GOT3 (cell line): ENCODE measurements at places on chromosomes 16 and 17.

DNA sequence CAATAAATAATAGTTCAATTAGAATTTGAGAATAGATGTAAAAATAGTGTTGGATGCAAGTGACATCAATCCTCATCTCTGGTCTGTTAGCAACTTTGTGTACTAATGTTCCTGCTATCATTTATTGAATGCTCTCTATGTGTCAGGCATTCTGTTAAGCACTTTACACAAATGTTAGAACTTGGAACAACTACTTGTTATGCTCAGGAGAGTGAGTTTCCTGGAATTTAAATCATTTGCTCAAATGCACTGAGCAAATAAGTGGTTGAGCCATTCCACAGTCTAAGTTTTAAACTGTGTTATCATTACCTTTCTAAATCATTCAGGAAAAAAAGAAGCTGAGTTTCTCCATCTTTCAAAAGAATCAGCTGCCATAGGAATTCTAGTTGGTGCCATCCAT is 1327.3 kb upstream of the GOT2 start:
- no peak for DNase-seq

DNA sequence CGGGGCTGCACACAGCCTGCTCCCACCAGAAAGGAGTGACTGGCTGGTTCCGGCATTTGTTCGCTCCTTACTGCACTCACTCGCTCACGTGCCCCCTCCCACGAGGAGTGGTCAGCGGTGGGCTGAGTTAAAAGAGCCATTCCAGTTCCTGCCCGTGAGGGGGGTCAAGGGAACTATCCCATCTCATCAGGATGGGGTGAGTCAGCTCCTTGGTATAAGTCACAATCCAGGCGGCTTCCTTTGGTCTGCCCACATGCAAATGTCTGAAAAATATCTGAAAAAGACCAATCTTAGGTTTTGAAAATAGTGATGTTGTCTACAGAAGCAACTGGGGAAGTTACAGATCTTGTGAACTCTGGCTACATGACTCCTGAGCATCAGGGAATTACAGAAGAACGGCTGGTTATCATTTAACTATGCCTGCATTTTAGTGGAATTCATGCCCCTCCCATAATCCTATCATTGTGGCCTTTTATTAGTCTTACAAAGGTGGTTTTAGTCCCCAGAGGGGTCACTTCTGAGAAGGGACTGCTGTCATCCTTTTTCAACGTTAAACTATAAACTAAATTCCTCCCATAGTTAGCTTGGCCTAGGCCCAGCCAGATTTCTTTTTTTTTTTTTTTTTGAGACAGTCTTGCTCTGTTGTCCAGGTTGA is 9.8 kb upstream of the TNFSF12 start:
- DNase-seq, result no peak

- no peak for DNase-seq
Measured at GRCh38 chr17:43722870-43723665, 35.5 kb downstream of the SOST start.

- no peak for DNase-seq
Measured at GRCh38 chr16:31367853-31368252, 12.9 kb downstream of the ITGAX start.
